ENCODE measurements at places on chromosomes 2 and 18.

GRCh38 chr2:32553829-32554432 is 73.9 kb upstream of the TTC27 start:
- DNase-seq, result no peak

GRCh38 chr18:8673256-8674209 is 31.8 kb upstream of the MTCL1 start:
- no peak for DNase-seq

- DNase-seq, result no peak
These were observed 164.0 kb upstream of the SIX3 start for GRCh38 chr2:44777537-44777936.

DNA sequence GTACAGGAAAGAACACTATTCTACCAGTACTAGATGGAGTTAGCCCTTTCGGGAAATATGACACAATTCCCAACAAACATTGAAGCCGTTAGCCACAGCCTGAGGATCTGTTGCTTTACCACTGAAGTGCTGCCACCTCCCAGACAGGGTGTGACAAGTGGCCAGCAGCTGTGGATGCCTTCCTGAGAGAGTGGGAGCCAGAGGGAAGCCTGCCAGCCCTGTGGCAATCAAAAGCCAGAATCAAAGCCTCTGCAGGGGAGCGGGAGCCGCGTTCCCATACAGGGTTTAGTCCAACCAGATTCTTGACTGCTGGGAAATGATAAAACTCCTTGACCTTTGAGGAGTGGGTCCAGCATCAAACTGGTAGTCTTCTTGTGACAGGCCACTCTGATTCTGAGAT is 38.0 kb downstream of the SLC4A1AP start:
- no peak for DNase-seq

DNA sequence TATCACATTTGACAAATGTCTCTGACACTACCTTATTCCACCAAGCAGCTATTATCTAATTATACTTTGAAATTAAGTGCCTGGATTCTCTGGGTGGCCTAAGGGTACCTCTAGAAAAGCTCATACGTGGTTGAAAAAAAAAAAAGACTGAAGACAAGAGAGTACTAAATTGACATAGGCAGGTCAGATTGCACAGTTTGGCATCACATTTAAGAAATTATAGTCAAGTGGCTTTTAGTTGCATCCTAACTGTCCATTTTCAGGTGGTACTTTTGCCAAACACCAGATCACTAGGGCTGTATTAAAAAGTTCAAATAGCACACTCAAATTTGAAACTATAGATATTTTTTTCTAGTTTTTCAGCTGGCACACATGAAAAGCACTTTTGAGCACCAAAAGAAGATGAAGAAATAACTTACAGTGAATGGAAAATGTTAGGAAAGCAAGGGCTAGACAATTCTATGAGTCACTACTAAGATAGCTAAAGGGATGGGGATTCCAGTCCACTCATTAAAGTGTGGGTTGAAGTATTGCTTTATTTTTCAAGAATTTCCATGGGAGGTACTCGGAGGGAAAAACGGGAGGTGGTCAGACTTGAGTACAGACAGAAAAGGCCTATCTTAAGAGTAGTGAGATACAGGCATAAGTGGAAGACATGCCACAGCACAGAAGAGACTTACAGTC is 106.5 kb upstream of the COL5A2 start:
- no peak for DNase-seq

- no peak for DNase-seq
These were observed 49.2 kb upstream of the NEMP2 start for GRCh38 chr2:190583507-190584337.

GRCh38 chr2:106219813-106220212 is 25.7 kb upstream of the UXS1 start:
- DNase-seq, result no peak

Data from T follicular helper cell (primary cell).